ENCODE measurements at places on chromosomes 4 and X. TPM values are rescaled to one million over a fixed set of nuclear protein-coding genes. Genes with fewer than 3 reads are reported as not detected.

The TBL1X gene
- 39.5 TPM for total RNA-seq

The HSFX2 gene
- not detected for total RNA-seq

The SHISA3 gene
- 0.58 TPM for total RNA-seq

The SYNPO2 gene
- total RNA-seq: 0.50 TPM

The UGDH gene
- 16.9 TPM for total RNA-seq

The CPZ gene
- total RNA-seq: 0.75 TPM

The MMRN1 gene
- 1.2 TPM for total RNA-seq

The CABS1 gene
- total RNA-seq: not detected

The SMC1A gene
- total RNA-seq: 132 TPM

The TSPAN6 gene
- not detected for total RNA-seq

The PNMA3 gene
- 3.3 TPM for total RNA-seq

The NUP62CL gene
- 2.3 TPM for total RNA-seq

The OTOP1 gene
- not detected for total RNA-seq

The NDP gene
- not detected for total RNA-seq

The TRPC3 gene
- 0.70 TPM for total RNA-seq

The DIPK2B gene
- total RNA-seq: not detected

The OPRPN gene
- not detected for total RNA-seq

The FHL1 gene
- total RNA-seq: 31.0 TPM

The P2RY4 gene
- 0.15 TPM for total RNA-seq
